ENCODE measurements at places on chromosomes 4 and X.

- DNase-seq, result no peak
Observed at GRCh38 chrX:46433892-46434291, 111.3 kb downstream of the ZNF674 start.

GRCh38 chr4:142817442-142817841 is 28.7 kb downstream of the INPP4B start:
- no peak for DNase-seq

DNA sequence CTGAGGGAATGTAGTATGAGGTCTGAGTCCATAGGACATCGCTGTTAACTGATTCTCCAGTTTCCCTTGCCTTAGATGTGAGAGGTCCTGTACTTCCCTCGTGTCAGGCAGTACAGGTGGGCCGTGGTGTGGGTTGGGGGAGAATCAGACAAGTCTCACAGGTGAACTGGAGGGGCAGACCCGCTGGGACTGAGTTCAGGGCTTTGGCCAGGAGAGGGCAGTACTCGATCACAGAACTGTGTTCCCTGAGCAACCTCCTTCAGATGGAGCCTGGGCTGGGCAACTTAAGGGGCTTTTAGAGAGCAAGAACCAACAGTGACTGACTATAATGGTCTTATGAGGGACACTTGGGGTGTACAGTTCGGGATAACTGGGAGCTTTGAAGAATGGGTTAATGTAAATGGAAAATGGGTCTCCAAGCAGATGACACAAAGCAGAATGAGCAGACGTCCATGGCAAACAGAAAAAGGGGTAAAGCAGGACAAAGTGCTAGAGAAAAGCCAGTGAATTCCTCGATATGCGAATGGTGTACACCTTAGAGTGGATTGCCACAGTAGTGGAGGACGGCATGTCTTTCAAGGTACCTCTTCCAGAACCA is 83.6 kb downstream of the CCNG2 start:
- DNase-seq, result peak; percentile 29

GRCh38 chrX:129996120-129996519 is 13.7 kb downstream of the BCORL1 start:
- no peak for DNase-seq

DNA sequence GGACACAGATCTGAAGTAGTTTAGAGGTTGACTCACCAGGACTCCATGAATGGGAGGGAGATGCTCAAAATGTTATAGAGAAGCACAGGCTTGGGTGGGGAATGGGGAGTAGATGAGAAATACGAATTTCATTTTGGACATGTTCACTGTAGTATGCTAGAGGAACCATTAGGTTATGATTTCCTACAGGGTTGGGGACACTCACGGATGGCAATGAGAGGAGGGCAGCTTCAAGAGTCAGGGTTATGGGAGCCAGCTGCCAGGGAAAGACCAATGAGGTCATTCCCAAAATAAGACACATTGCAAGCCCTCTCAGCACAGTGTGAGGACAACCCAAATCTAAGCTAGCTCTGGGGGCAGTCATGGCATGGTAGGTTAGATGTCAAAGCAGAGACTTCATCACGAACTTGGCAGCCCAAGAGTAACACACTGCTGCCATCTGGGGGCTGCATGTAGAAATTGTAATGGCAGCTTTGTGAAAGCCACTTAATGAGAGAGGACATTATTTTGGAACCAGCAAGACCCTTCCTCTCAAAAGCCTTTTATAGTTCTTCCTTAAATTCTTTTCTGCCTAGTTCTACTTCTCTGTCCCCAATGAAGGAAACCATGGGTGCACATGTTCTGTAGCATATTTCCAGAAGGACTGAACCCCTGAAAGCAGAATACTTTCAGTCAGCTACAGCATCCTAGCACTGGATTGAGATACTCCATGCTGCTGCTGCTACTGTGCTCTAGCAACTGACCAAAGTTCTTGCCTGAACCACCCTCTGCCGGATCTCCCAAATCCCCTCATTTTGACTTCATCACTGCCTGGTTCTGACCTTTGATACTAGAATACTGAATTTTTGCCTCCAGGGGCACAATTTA is 16.2 kb upstream of the ZCCHC12 start:
- no peak for DNase-seq

GRCh38 chrX:73213734-73214425 is 771 bp downstream of the NAP1L2 start:
- DNase-seq, result no peak

Data from activated CD8-positive, alpha-beta memory T cell treated with anti-CD3 and anti-CD28 coated beads for 48 hours (primary cell).